Renal cortical epithelial cell (primary cell): ENCODE measurements at places on chromosomes 12 and 14.

DNA sequence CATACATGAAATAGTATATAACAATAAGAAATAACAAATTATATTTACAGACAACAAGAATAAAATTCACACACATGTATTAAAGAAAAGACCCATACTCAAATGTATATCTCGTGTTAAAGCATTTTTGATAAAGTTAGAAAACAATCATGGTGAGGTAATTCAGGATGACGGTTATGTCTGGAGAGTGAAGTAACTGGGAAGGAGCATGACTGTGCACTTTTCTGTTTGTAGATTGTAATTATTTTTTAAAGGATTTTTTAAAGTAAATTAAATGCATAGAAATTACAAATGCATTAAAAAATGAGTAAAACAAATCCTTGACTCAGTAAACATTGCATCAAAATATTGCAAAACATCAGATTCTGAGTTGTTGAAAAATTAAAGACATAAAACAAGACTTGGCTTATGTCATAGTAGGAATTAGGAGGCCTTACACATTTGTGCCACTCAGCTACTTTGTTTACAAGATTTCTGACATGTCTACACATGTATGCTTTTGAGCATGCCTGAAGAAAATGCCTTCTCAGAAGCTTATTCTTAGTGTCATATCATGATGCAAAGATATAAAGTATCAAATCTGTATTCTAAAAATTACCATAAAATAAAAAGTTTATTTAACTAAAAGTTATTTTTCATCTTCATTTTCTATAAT is 1325.1 kb downstream of the SLC16A7 start:
- no peak for DNase-seq

GRCh38 chr12:129659961-129660622 is 243.7 kb downstream of the TMEM132D start:
- DNase-seq, result no peak

GRCh38 chr12:89349814-89350213 is 2.5 kb downstream of the DUSP6 start:
- peak; percentile 45 for DNase-seq

DNA sequence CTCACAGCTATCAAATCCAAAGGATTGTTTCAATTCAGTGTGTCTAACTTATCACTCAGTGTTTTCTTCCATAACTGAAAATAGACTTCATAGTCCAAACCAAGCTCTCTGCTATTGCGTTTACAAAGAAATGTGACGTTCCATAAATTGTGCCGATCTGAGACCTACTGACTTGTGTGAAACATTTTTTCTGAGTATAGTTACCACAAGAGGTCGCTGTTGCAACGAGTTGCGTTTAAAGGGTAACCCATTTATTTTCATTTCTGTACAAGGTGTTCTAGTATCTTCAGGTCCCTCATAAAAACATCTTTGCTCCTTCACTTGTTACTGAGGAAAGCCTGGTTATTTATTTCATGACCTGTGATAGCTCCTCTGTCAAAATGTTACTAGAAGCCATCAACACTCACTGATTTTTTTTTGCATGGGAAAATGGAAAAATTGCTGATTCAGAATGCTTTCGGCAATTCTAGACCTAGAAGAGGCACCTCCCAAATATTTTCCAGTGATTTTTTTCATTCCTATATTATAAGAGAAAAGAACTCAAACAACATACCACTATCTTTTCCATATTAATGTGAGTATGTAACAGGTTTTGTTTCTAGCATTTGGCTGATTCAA is 60.9 kb upstream of the OR4E1 start:
- peak; percentile 53 for DNase-seq

DNA sequence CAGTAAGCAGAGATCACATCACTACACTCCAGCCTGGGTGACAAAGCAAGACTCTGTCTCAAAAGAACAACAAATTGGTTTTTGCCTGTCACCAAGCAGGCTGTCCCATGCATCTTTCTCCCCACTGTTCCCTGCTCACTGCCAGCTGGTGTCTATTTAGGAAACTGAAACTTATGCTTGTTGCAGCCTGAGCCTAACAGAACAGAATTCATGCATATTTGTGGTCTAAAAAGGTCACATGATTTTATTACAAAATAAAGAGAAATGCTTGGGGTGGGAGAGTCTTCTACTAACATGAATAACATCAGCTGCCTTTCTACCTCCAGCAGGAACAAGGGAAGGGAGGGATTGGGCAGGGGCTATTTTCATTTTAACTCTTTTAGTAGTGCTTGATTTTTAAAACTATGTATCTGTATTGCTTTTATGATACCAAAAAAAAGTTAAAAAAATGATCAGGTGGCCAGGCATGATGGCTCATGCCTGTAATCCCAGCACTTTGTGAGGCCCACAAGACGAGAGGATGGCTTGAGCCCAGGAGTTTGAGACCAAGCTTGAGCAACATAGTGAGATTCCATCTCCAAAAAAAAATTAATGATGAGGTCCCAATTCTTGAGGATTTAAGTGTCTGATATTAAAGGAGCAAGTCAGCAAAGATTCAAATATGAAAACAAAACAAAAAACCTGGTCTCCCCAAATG is 923 bp downstream of the STAT2 start:
- DNase-seq, result peak; percentile 91

DNA sequence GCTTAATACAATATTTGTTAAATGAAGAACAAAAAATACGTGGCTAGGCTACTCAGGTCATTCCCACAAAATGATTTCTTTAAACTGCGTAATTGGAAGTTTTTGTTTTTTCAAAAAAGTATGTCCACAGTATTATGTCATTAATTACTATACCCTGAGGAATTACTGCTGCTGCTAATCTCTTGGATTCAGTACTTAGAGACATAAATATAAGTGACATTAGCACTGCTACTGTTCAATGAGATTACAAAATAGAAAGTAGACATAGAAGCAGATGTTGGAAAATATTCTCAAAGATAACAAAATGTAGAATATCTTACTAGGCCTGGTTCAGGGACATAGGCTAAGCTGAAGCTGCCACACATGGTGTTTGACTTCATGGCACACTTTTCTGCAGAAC is 36.3 kb downstream of the HMGA2 start:
- DNase-seq, result no peak

GRCh38 chr12:29614694-29615325 is 117.3 kb upstream of the OVCH1 start:
- DNase-seq, result no peak

- DNase-seq, result no peak
Observed at GRCh38 chr12:11916113-11916512, 154.6 kb upstream of the BCL2L14 start.

GRCh38 chr14:76348898-76349297 is 27.0 kb upstream of the ESRRB start:
- DNase-seq, result peak; percentile 68

GRCh38 chr12:27754795-27755194 is 25.2 kb upstream of the KLHL42 start:
- DNase-seq, result no peak

DNA sequence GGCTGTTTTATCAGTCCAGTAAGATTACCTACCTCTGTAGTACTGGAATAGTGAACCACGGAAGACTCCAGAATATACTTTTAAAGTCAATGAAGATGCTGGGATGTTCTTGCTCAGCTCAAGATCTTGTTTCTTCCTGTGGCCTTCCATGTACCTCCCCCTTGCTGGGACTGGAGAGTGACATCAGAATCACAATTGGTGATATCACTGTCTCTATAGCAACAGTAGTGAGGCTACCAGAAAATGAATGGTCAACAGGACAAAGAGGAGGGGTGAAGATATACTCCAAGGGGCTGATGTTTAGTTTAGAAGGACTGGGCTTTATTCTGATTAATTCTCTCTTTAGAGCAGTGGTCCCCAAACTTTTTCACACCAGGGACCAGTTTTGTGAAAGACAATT is 3.8 kb downstream of the AKAP3 start:
- DNase-seq, result no peak

GRCh38 chr12:110281549-110282299 is 677 bp downstream of the ATP2A2 start:
- DNase-seq, result no peak

DNA sequence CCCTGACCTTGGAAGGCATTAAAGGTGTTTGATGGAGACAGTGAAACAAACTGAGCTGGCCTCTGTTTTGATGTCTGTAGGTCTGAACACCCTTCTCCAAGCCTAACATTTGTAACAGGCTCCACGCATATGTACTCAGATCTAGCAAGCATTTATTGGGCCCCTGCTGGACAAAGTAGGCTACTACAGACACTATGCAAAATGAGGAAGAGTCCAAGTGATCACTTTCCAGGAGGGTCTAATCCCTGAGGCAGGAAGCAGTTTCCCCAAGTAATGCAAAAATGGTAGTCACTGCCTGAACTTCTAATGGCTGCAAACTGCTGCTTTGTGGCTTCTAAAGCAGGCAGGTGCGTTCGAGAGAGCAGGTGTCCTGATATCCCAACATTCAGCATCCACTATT is 405.8 kb downstream of the MED13L start:
- peak; percentile 2 for DNase-seq

DNA sequence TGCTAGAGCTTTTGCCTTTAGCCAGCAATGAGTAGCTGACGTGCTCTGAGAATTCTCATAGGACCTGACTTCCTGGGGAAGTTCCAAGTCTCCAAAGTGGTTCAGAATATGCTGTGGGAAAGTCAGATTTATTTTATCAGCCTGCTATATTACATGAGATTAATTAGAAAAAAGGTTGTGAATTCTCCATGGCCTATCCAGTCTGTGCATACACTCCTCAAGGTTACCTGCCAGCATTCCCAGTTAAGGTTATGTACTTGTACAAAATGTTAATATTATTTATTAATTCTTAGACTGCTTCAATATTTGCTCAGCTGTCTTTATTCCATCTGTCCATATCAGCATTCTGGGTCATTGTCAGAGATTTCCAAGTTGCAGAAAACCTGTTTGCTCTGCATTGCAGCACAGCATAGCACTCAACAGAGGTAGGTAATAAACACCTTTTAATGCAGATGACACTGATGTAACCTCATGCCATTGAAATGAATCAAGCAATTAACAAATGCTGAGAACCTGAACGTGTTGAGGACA is 2.7 kb upstream of the SEL1L start:
- DNase-seq, result peak; percentile 25

DNA sequence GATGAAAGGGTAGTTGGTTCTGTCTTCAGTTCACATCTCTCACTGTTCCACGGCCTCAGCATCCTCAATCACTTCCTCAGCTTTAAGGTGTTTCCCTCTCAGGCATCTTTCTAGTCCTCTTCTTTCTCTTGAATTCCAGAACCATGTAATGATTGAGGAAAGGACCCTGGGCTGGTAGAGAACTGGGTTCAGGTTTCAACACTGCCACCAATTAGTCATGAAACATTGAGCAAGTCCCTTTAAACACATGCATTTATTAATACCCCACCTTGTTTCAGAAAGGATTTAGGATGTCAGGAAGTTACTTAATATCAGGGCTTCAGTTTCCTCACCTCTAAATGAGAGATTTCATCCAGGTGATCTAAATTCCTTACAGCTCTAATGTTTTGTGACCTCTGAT is 7.2 kb downstream of the DMAC2L start:
- DNase-seq, result peak; percentile 61

- DNase-seq, result no peak
Observed at GRCh38 chr12:130058926-130059472, 103.3 kb upstream of the FZD10 start.

DNA sequence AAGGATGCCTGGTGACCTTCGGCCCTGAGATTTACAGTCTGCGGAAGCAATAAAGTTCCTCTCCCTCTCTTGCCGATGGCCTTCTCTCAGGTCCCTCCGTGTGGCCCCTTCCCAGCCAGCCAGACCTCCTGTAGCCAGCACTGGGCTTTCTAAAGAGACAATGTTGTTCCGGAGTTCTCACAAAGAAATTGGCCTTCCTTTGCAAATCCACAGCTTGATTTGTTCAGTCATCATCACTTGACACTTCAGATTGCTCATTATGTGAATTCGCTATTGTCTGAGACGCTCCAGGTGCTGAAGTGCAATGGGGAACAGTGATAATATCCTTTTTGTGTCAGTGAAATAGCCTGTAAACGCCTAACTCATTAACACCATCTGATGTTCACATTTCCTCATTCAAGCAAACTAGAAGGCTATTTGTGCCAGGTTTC is 43.7 kb upstream of the GPHB5 start:
- DNase-seq, result no peak
